ENCODE measurements at places on chromosomes 7 and 10.

GRCh38 chr10:23514321-23514720, 75.4 kb downstream of the OTUD1 start:
- no peak for DNase-seq

GRCh38 chr10:79399223-79399831, 46.1 kb downstream of the ZCCHC24 start:
- peak; percentile 98 for DNase-seq

GRCh38 chr10:70986623-70986950, 98.2 kb upstream of the PCBD1 start:
- DNase-seq, result no peak

DNA sequence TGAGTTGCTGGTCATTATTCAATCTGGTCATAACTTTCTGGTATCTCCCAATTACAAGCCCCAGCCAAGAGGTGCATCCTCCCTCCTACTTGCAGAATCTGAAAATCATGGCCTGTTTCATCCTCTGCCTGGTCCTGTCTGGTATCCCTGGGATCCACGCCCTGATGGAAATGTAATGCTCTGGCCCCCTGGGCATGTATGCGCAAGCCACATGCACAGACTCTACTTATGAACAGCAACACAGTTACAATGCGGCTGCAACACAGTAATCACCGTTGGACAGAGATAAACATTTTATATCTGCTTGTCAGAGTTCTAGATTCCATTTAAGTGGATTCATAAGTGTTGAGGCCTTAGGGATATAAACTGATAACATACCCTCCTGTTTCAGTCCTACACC, 117.8 kb upstream of the ABI1 start:
- DNase-seq, result no peak

- peak; percentile 89 for DNase-seq
Observed at GRCh38 chr10:17386616-17387075, 67.7 kb downstream of the ST8SIA6 start.

DNA sequence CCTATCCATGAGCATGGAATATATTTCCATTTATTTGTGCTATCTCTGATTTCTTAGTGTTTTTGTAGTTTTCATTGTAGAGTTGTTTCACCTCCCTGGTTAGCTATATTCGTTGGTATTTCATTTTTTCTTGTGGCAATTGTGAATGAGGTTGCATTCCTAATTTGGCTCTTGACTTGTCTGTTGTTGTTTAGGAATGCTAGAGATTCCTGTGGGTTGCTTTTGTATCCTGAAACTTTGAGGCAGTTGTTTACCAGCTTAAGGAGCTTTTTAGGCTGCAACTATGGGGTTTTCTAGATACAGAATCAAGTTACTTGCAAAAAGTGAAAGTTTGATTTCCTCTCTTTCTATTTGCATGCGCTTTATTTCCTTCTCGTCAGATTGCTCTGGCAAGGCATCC, 304.7 kb upstream of the GRM3 start:
- no peak for DNase-seq

- peak; percentile 23 for DNase-seq
Observed at GRCh38 chr7:77823787-77824186, 25.2 kb downstream of the PHTF2 start.

DNA sequence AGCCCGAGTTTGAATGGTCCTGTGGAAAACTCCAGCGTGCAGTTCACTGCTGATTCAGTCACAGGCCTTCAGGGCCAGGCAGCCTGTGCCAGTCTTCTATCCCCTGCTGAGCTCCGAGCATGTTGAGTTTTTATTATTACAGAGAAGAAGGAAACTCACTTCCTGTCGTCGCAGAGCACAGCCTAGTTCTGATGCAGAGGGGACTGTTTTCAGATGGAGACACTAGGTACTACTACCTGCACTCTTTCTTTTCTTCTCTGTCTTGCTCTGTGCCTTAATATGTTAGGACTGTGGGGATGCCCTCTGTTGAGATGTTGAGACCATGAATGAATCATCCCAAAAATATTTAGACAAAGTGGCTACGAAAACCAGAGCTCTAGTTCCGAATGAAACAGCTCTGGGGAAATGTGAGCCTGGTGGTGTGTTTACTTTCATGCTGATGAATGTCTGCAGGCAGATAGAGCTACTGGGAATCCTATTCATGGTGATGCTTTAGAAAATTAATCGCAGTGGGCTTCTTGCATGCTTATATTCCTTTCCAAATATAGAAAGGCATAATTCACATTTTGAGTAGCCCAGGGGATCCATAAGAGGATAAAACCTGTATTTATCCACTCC, 29.6 kb downstream of the CASP7 start:
- peak; percentile 62 for DNase-seq

DNA sequence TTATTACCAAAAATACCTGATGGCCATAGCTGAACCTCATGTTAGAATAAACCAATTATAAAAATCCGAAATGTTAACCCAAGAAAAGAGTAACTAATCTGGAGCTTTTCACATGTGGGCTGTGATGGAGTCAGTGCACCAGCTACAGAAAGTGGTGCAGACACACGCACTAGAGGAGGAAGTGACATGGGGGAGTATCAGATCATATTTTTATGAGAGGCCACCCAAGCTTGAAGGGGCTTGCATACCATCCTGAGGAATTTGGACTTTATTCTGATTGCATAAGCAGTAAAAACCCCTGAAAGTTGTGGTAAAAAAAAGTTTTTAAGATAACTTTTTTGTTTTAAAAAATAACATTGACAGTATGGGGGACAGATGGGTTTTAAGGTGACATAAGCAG, 1148.5 kb upstream of the CELF2 start:
- no peak for DNase-seq

DNA sequence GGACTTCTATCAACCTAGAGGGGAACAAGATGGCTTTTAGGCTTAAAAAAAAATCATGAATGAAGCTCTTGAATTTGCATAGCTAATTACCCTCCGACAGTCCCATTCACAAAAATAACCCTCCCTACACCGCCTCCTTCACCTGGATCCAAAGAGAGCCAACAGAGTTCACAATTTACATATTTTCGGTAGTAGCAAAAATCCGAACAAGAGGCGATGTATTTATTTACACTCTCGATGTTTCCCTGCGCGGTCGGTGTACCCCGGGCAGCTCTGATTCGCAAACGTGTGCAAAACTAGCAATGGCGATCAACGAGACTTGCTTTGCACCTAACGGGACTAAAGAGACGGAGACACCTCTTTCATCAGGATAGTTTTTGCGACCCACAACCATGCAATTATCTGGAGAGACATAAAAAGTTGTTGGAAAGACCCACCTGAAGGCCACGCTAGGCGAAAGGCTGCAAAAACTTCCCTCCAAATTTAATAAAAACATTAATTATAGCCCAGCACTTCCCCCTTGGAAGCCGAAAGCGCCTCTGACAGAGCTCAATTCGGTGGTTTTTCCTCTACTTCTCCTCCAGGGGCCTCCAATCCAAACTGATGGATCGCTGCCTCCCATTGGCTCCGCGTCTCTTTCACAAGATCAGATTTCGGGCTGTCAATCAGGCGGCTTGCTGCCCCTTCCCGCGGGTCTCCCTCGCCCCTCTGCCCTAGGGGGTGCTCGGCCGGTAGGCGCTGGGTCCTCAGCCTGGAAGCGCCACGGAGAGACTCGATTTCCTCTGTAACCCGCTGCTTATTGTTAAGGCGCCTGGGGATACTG, at the start of gene ETV1:
ETV1 (minus strand) TSS at position 541 of the 823 bp plus-strand sequence. CDS start 614 bp downstream, outside the sequence.
- DNase-seq, result peak; percentile 69

GRCh38 chr7:138975343-138976104, 5.7 kb downstream of the KIAA1549 start:
- DNase-seq, result no peak

GRCh38 chr10:22643775-22644174, 70.6 kb downstream of the PIP4K2A start:
- DNase-seq, result no peak

DNA sequence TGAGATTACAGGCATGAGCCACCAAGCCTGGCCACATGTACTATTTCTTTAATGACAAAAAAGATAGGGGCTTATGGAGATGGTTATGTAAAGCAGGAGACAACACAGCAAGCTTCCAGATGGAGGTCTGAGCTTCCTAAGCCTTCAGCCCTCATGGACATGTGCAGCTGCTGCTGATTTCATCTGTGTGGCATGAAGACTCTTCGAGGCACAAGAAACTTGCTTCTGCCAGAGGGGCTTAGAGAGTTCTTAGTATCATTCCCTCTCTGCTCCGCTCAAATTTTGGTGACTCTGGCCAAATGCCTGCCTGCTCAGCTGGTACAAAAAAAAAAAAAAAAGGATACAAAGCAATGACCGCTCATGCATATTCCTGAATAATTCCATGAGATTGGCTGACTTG, 552.5 kb downstream of the TYW1 start:
- DNase-seq, result no peak

DNA sequence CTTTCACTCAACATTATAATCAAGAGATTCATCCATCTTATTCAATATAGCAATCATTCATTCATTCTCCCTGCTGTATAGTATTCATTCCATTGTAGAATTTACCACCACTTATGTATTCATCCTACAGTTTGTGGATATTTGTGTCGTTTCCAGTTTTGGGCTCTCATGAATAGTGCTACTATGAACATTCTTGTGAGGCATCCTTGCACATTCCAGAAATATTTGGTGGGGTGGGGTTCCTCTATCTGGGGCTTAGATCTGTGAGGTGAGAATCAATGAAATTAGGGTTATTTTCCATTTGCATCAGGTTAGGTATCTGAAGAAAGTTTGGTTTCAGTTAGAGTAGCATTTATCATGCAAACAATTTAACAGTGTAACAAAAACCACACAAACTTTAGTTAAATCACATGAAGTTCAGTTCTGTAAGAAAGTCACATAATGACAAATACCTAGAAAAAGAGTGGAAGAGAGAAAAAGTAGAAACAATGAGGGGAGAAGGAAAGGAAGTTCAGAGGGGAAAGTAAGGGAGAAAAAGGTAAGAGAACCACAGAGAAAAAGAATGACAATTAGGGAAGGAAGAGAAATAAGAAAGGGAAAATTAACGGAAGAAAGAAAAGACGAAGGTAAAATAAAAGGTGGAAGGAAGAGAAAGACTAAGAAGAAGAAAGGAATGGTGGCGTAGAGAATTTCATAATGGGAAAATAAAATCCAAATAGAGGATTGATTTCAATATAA, 25.3 kb upstream of the CBLL1 start:
- no peak for DNase-seq

- no peak for DNase-seq
Observed at GRCh38 chr10:79445977-79446757, 743 bp upstream of the ZCCHC24 start.

DNA sequence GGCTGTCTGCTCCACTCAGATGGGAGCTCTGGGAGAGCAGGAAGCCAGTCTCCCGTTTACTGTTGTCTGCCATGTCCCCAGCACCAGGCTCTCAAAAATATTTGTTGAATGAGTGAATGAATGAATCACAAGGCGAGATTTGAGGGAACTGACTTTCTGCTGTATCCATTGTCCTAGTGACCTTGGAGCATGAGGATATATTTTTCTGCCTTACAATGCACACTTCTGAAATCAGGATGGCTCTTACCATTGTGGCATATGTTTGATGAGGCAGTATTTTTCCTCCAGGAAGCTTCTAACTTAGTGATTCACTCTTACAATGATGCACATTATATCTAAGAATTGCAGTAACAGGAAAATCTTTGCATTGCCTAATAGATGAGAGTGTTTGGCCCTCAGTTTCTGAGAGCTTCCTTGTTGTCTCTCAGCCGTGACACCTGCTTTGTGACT, 136.4 kb downstream of the RPS24 start:
- DNase-seq, result peak; percentile 55

- DNase-seq, result peak; percentile 7
Observed at GRCh38 chr7:87059525-87060287, at the start of gene ELAPOR2. Gene ELAPOR2 (minus strand): TSS chr7:87059654. CDS start chr7:87059513, 141 bp downstream.

- DNase-seq, result peak; percentile 4
Observed at GRCh38 chr7:129782818-129783583, 169.8 kb downstream of the UBE2H start.

- DNase-seq, result peak; percentile 62
Observed at GRCh38 chr7:123494193-123494796, 40.1 kb downstream of the IQUB start.

DNA sequence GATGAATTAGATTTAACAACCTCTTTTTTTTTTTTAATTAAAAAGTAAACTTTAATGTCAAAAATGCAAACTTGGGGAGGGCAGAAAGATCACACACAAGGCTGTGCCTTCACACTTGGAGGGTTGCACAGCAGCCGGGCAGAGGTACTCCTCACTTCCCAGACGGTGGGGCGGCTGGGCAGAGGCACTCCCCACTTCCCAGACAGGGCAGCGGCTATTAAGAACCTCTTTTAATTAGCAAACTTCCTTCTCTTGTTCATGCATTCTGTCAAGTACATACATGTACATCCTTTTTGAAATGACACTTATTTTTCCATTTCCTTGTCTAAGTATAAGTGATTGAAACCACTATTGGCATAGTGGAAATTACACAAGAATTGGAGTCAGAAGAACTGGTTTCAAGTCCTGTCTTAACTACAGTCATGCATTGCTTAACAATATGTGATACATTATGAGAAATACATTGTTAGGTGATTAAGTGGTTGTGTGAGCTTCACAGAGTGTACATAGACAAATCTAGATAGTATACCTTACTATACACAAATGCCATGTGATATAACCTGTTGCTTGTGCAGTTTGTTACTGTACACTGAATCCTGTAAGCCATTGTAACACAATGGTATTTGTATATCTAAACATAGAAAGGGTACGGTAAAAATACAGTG, 26.5 kb downstream of the BTRC start:
- DNase-seq, result no peak

DNA sequence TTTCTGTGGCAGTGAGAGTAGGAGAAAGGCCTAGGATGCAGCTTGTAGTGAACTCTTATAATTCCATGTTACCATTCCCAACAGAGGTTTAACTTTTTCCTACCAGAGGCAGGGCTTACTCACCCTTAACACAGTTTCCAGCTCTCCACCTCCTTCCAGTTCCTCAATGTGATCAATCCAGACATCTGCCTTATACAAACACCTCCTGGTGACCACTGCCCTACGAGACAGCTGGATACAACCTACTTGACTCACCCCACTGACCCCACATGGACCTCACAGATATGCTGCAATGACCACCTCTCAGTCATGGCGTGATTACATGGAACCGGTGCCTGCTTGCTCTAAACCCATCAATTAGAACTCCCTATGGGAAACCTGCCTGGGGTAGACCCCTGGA, 326.5 kb downstream of the TNS3 start:
- no peak for DNase-seq

GRCh38 chr7:144969787-144970186, 133.9 kb upstream of the TPK1 start:
- DNase-seq, result no peak
